ENCODE measurements at places on chromosomes 12 and 14. TPM values are rescaled to one million over a fixed set of nuclear protein-coding genes. Genes with fewer than 3 reads are reported as not detected.

DNA sequence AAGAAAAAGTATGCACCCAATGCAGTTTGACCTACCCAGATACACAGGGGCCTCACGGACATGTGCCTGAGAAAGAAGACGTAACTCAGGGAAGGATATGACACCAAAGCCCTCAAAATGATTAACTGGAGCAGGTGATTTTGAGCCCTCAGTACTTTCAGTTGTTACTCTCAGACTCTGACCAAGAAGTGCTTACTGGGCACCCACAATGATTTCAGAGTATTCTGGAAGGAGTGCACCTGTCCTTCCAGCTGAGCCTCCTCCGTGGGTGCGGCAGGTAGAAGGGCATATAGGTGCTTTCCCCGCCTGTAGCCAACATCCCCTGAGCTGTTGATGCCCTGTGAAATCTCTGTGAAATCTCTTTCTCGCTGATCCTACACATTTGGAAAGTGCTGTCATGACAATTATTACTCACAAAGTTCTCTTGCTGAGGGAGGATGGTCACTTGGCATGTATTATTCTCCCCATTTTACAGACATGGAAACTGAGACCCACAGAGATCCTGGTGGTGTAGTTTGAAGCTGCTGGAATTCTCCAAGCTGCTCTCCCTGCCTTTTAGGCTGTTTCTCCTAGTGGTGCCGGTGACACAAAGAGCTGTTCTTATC is 154.3 kb upstream of the CCND2 start:
- H3K4me1 ChIP-seq = peaks cover 63% of the 10 kb centered on the region
- peak overlapping the region; percentile 33 for H3K4me3 ChIP-seq
- peaks cover 8% of the 10 kb centered on the region for H3K27me3 ChIP-seq
- H3K27ac ChIP-seq = peak overlapping the region; percentile 79
- peak; percentile 88 for DNase-seq

- DNase-seq = no peak
- no peak overlapping the region for H3K4me3 ChIP-seq
- no peaks in the 10 kb centered on the region for H3K27me3 ChIP-seq
- no peak overlapping the region for H3K27ac ChIP-seq
Measured at GRCh38 chr14:33120341-33120740, 181.7 kb downstream of the NPAS3 start.

- no peak overlapping the region for H3K27ac ChIP-seq
- peaks cover 5% of the 10 kb centered on the region for H3K36me3 ChIP-seq
- no peaks in the 10 kb centered on the region for H3K27me3 ChIP-seq
- H3K4me1 ChIP-seq = no peaks in the 10 kb centered on the region
Measured at GRCh38 chr12:69608114-69608513, 2.6 kb downstream of the LRRC10 start.

GPR135 gene
- 0.51 TPM for total RNA-seq

DNA sequence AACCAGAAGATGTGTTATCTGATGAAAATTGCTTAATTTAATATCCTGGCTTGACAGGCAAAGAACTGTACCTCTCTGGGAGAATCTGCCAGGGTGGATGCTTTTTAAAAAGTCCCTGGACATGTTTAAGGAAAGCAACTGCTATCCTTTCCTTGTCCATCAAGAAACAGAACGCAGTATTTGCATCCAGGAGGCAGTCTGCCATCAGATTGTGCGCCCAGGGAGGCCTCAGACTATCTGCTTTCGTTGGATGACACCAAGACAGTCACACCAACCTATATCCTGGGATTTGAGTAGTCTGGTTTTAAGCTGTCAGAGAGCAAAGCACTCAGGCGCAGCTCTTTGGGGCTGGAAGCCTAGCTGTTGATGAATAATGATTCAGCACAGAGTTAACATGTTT is 121.9 kb downstream of the TBX5 start:
- H3K36me3 ChIP-seq = no peaks in the 10 kb centered on the region
- no peaks in the 10 kb centered on the region for H3K27me3 ChIP-seq
- H3K4me3 ChIP-seq = no peak overlapping the region
- no peak overlapping the region for H3K27ac ChIP-seq
- DNase-seq = no peak

DNA sequence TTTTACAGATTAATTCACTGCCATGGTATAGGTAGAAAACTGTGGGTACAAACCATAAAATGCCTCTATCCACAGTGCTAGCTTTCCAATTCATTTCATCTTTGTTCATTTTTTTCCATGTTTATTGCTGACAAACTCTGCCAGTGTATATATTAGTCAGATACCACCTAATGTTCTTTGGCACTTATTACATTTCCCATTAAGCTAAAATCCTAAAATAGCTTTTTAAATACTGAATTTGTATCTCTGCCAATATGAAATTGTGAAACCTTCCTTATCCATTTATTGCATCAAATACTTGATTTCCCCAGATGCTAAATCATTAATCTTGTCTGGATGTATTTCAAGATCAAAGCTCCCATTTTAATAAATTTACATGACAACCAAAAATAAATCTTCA is 150.1 kb upstream of the FSCB start:
- no peaks in the 10 kb centered on the region for H3K36me3 ChIP-seq
- H3K4me3 ChIP-seq = no peak overlapping the region
- no peak for DNase-seq

TARBP2 gene
- total RNA-seq = 27.5 TPM

DNA sequence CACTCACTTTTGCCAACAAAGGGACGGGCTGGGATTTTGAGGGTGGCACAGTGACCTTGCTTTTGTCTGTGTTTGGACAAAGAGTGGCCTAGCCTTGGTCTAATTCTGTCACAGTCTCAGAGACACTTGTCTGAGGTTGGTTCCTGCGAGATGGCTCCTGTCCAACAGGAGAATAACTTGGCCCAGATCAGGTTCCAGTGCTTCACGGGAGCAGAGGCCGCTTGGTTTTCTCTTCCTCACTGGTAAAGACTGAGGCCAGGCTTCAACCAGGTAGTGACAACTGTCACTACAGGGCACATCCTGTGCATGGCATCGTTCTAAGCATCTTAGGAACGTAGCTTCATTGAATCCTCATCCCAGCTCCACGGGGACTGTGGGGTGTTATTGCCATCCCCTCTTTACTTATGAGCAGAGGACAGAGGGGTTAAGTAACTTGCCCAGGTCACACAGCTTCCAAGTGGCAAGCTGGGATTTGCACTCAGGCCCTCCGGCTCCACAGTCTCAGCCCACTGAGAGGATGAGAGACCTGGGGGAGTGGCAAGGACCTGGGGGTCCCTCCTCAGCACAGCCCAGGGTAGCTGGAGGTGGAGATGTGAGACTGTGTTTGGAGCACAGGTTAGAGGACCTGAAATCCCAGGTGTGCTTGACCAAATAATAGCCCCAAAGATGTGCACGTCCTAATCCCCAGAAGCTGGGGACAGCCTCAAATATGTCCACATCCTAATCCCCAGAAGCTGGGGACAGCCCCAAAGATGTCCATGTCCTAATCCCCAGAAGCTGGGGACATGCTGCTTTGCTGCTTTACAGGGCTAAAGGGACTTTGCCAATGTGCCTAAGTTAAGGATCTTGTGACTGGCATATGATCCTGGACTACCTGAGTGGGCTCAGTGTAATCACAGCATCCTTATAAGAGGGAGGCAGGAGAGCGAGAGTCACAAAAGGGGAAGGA is 179.2 kb upstream of the RTL1 start:
- no peaks in the 10 kb centered on the region for H3K4me1 ChIP-seq
- H3K27ac ChIP-seq = no peak overlapping the region
- peaks cover 22% of the 10 kb centered on the region for H3K27me3 ChIP-seq
- no peak for DNase-seq
- H3K36me3 ChIP-seq = no peaks in the 10 kb centered on the region

GLS2 gene
- total RNA-seq = 5.5 TPM

GRCh38 chr12:128266086-128266485 is 884 bp upstream of the TMEM132C start:
- no peaks in the 10 kb centered on the region for H3K4me1 ChIP-seq
- H3K27me3 ChIP-seq = peaks cover 33% of the 10 kb centered on the region
- H3K4me3 ChIP-seq = no peak overlapping the region
- H3K27ac ChIP-seq = no peak overlapping the region
- no peak for DNase-seq
- peaks cover 3% of the 10 kb centered on the region for H3K36me3 ChIP-seq

IGF1 gene
- not detected for total RNA-seq

CLEC4A gene
- total RNA-seq = 1.2 TPM

LRRC43 gene
- total RNA-seq = 0.76 TPM

DNA sequence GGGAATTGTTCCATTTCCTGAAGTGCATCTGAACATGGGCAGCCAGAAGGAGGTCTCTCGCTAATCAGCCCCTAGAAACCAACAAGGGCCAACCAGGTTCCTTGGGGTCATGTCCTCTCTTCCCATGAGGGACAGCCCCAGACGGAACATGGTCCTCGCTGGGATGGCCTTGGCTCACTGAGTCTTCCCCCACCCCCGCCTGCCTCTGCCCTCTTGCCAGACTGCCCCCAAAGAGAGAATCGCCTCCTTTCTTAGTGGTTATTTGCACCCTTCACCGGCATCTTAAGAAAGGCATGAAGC is 36.4 kb downstream of the CD9 start:
- H3K36me3 ChIP-seq = no peaks in the 10 kb centered on the region
- no peak for DNase-seq
- H3K4me3 ChIP-seq = no peak overlapping the region
- peaks cover 12% of the 10 kb centered on the region for H3K27me3 ChIP-seq

Data from activated CD4-positive, alpha-beta memory T cell treated with anti-CD3 and anti-CD28 coated beads for 36 hours (primary cell).